Activated naive CD4-positive, alpha-beta T cell treated with anti-CD3 and anti-CD28 coated beads, Interleukin-2, amount 50 U/mL, for 72 hours (primary cell): ENCODE measurements at places on chromosomes 2 and 18. TPM values are rescaled to one million over a fixed set of nuclear protein-coding genes. Genes with fewer than 3 reads are reported as not detected.

- DNase-seq = no peak
These were observed 15.4 kb downstream of the NAB1 start for GRCh38 chr2:190664240-190664639.

DNA sequence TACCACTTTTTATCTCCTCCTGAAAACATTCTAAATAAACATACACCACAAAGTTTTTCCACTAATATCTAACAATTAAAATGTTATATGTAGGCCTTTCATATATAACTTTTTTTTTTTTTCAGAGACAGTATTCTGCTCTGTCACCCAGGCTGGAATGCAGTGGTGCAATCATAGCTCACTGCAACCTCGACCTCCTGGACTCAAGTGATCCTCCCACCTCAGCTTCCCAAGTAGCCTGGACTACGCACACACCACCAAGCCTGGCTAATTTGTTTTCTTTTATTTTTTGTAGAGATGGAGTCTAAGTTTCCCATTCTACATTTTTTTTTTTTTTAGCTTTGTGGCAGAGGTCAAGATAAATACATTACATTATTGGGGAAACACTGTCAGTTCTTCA lies 1612.6 kb upstream of the NXPH2 start:
- DNase-seq = no peak

DNA sequence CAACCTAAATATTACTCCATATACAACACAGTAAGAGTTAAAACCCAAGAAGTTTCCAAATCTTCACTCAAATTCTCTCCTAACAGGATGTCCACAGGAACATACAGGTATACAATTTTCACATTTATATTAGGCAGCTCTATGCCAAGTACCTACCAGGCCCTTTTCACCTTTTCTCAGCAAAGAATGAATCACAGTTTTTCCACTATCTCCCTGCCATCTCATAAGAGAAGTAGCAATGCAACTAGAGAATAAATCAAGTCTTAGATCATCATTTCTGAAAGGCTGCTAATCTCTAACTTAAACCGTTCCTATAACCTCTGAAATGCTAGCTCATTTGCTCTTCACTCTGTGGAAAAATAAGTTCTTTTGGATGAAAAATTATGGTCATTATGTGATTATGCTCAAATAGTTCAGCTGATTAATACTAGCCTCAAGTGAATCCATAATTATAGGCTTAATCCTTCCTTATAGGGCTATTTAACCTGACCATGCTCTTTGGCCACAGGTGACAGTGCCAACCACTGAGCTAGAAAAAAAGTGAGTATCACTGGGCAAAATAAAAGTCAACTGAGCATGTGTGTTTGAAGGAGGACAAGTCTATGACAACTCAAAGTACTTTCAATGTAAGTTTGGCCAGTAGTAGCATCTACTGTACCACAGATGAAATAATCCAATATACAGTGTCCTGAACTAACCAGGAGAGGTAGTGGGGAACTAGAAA lies 79.7 kb downstream of the COBLL1 start:
- DNase-seq = no peak

GRCh38 chr2:150357770-150358467 lies 129.5 kb downstream of the RND3 start:
- DNase-seq = no peak

- no peak for DNase-seq
These were observed 150.8 kb downstream of the PARD3B start for GRCh38 chr2:204696124-204696523.

- DNase-seq = no peak
These were observed 336.7 kb upstream of the ATP5MC3 start for GRCh38 chr2:175518206-175518605.

The VRK2 gene
- 20.9 TPM for total RNA-seq

- DNase-seq = no peak
These were observed 1092.3 kb downstream of the BCL11A start for GRCh38 chr2:59461127-59461526.

The HOXD4 gene
- not detected for total RNA-seq

DNA sequence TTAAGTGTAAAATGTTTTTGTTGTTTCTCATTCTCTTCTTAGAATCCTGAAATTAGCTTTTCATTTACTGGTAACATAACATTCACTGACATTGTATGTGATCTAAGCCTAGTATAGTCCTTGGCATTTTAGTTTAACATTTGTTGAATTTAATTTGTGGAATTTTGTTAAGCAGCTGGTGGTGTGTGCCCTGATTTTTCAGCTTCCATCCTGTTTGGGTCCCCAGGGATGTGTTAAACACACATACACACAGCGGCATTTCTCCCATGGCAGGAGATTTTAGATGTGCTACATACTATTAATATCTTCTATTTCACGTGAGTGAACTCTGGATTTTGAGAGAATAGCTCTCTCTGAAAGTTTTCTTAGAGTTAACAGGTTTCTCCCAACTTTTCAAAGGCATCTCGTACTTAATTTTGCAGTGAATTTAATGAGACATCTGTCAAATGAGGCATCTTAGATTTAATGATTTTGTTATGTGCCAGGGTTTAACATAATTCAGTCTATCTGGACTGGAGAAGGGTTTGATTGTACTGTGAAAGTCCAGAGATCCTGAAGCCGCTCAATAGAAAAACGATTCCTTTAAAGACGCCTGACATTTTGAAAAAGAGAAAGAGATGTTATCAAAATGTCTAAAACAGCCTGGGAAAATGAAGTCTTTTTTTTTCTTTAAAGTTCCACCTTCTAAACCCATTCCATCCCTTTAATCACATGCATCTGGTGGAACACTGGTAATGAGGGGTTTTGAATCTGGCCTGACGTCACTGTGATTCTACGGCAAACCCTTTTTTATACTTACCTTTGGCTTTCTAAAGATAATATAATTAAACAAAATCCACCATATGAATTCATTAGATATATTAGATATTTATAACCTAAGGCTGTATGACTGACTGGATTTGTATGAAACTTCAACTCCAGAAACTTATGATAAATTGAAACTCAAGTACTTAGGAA lies 6.8 kb downstream of the PHLPP1 start:
- no peak for DNase-seq

DNA sequence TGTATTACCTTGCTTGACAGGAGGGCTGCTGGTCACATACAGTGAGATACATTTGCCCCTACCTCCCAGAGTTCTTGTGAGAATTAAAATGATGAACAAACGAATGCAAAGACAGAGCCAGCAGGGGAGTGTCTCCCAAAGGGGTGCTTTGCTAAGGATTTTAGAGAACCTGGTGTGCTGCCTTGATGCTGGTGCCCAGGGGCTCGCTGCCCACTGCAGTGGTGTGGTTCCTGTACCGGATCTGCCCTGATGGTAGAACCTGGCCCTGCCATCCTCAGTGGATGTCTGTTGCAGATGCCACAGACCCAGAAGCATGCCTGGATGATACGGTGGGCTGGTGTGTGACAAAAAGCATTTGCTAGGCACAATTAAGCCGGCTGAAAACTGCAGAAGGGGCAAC lies 414.8 kb upstream of the HS6ST1 start:
- no peak for DNase-seq

The NXPH2 gene
- total RNA-seq = not detected

- DNase-seq = peak; percentile 91
These were observed 431 bp upstream of the SEC11C start for GRCh38 chr18:59139291-59139614.

DNA sequence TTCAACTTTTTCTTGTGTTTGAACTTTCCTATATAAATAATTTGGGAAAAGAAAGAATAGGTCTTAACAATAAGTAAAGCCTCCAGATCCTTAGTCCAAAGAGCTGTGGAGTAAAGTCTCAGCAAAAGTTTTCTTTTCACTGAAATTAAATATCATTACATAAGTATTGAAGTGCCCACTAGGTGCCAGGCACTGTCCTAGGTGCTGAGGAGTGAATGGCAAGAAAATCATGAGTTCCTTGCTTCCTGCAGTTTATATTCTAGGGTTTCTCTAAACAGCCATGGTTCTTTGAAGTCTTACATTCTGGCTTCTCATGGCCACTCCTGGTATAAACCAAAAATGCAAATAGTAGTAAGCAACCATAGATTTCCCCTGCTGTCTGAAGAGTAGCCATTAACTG lies 59.7 kb downstream of the SPP2 start:
- no peak for DNase-seq
